Occipital lobe (tissue), 3 donors: ENCODE measurements at places on chromosomes 7 and 10. TPM values are rescaled to one million over a fixed set of nuclear protein-coding genes. Genes with fewer than 3 reads are reported as not detected.
A peak's percentile ranks its signal among the peaks of the same experiment; 100 is the strongest.

Gene KCNH2
- 8.0 TPM for total RNA-seq

DNA sequence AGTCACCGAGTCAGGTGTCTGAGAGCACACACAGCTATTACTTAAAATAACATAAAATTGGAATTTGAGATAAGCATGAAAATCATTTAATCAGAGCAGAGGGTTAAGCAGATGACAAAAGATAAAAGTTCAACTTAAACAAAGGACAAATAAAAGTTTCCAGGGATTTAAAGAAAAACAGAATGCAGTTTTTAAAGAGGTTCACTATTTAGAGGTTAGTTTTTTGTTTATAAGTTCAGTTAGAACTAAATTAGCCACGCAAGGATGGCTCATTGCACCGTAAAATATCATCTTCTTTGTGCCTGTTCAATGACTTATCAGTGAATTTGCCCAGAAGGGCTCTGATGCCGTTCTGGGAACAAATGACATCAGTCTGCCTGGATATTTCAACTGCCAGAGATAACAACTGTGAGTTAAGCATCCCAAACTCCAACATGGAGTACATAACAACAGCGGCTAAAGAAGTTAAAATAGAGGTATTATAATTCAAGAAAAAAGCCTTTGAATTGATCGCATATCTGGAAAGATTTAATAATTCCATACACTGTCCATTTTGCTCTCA is 107.8 kb downstream of the ANK3 start:
- no peak for DNase-seq

GRCh38 chr7:80463272-80463920 is 48.5 kb downstream of the GNAT3 start:
- no peak for DNase-seq

DNA sequence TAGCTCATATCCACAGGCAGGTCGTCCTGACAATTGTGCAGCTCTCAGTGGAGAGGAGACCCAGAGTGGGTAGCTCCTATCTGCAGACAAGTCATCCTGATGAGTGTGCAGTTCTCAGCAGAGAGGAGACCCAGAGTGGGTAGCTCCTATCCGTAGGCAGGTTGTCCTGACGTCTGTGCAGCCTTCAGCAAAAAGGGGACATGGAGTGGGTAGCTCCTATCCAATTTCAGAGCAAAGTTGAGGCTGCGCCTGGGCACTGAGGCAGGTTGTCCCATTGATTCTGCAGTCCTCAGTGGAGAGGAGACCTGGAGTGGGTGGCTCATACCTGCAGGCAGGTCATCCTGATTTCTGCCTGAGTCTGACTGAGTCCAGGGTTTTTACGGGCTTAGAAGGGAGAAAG is 111.8 kb downstream of the HPSE2 start:
- no peak for DNase-seq

Gene C10orf105
- total RNA-seq, result under 0.01 TPM

DNA sequence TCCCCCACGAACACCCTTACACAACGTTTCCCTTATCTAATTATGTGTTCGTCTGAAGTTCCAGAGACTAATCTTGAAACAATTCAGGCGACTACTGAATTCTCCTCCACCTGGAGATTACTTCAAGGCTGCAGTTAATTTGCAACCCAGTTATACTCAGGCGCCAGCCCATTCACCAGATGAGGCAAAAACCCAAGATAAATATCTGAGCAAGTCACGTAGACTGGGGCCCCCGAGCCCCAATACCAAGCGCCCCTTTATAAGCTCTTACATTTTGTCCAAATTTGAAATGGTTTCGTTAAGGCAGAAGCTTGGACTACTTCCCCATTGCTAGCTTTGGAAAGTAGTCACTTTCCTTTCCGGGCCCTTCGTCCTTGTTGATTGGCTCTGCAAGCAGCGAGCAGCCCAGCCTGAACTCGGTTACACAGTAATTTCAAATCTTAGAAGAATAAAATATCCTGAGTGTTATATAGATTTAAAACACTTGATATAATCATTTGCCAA is 1.2 kb downstream of the TPK1 start:
- no peak for DNase-seq

DNA sequence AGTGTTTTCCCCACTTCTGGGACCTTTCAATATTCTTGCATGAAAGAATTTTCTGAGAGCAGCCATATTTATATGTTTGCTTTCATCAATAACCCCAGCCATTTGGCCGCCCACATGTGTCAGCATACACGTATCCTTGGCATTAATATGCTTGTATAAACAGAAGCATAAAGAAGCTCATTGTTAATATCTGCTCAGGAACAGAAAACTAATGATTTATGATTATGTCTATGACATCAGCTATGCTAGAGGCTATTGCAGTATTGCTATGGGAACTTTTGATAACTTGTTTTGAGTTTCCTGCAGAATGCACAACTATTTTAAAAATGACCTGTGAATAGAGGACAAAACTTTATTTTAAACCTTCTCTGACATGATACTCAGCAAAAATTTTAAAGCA is 300.9 kb upstream of the MTPN start:
- DNase-seq, result no peak

- no peak for DNase-seq
These were observed 626.6 kb upstream of the TPK1 start for GRCh38 chr7:145462463-145462862.

GRCh38 chr10:132248455-132249225 is 59.1 kb downstream of the STK32C start:
- no peak for DNase-seq

DNA sequence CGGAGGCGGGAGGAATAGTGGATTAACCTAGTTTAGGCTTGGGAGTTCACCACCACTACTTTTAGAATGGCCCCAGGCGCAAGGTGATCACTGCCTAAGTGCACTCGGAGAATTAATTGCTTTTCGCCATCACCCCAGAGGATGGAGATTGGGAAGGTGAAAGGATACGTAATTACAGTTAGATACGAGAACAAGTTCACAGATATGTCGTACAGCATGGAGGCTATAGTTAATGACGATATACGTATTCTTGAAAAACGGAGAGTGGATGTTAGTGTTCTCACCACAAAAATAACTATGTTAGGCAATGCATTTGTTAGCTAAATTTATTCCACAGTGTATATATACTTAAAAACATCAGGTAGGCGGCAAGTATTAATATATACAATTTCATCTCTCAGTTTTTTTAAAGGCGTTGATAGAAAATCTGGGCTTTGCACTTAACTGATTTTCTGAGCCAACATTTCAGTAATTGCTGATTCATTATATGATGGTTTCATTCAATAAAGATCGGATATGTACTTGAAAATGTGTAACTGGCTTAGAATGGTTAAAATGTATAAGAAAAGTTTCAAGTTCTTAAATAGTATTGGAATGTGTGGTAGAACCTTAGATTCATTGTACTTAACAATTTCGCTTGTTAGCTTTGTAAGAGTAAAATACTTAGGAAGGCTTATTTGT is 683 bp downstream of the CDC123 start:
- DNase-seq, result no peak

Gene CNTNAP2
- 37.3 TPM for total RNA-seq

DNA sequence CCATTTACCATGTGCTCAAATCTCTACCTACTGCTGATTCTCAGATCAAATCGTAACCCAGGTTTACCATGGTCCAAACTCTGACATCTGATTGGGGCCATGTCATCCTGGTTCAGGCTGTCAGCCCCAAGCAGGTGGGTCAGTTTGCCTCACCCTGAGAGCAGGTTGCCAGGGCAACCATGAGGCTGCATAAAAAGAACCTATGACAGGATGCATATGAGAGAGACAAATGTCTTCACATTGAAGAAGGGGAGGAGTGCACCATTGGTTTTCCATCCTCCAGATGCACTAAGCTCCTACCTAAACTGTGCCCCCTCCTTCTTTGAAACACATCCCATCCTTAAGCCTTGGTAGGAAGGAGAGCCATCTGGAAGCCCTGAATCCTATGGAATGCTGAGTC is 10.2 kb downstream of the PRSS1 start:
- no peak for DNase-seq

DNA sequence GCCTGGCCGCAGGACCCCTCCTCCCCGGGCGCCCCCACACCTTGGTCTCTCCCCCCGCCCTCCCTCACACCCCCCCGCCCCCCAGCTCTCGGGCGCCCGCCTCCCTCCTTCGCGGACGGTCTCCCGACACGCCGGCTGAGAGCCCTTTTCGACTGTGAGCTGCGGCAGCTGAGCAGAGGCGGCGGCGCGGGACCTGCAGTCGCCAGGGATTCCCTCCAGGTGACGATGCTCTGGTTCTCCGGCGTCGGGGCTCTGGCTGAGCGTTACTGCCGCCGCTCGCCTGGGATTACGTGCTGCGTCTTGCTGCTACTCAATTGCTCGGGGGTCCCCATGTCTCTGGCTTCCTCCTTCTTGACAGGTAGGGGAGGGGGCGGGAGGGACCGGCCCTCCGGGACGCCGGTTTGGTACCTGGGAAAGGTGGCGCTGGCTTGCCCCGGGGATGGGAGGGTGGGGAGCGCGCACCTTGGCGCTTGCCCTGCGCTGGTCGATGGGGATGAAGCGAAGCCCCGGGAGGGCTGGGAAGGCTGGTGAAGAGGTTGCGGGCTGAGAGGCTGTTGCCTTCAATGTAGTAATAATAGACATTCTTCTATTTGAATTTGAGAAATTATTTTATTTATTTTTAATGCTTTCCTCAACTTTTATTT is at the start of gene BMPER:
TSS of gene BMPER (plus strand) at position 151 of the 644 bp plus-strand sequence. CDS start at position 226, 75 bp downstream.
- DNase-seq, result peak; percentile 36

DNA sequence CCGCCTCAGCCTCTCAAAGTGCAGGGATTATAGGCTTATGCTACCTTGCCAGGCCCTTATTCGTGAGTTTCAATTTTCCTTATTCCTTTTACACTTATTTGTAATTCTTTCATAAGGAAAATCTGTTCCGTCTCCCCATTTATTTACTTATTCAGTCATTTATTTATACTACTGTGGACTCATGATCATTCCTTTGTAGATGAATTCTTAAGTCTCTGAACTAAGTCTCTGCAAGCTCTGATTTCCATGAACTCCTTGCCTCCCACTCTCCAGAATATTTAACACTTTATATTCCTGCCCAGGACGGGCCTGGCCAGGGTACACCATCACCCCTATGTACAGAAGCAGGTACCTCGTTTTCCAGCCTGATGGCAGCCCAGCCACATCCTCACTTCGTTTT is 39.4 kb downstream of the PFKFB3 start:
- DNase-seq, result no peak

Gene AKR1C3
- total RNA-seq, result 8.0 TPM

DNA sequence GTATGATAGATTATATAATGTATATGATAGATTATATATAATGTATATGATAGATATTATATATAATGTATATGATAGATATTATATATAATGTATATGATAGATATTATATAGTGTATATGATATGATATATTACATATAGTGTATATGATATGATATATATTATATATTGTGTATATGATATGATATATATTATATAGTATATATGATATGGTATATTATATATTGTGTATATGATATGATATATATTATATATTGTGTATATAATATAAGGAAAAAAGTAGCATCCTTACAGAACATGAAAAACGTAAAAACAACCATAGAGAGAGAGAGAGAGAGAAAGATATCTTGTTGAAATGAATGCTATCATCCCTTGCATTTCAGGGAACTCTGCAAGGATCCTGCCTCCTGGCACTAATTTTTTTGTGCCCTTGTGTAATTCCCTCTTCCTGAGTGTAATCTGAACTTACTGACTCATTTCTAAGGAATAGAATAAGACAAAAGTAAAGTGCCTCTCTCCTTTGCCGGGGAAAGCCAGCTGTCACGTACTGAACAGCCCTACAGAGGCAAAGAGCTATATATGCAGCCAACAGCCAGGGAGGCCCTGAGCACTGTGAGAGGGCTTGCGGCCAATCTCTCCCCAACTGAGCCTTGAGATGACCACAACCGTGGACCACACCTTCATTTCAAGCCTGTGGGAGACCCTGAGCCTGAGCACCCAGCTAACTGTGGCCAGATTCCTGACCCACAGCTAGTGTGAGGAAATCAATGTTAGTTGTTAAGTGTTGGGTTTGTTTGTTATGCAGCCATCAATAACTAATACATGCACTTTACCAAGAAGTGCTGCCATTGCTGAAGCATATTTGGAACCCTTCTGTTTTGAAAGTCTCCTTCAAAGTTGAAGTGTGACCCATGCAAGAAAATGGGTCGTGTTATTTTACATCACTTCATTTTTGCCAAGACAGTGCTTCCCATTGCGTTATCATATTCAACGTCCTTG is 61.1 kb upstream of the EZH2 start:
- no peak for DNase-seq

- no peak for DNase-seq
These were observed 52.4 kb upstream of the LRRC17 start for GRCh38 chr7:102860351-102860811.

DNA sequence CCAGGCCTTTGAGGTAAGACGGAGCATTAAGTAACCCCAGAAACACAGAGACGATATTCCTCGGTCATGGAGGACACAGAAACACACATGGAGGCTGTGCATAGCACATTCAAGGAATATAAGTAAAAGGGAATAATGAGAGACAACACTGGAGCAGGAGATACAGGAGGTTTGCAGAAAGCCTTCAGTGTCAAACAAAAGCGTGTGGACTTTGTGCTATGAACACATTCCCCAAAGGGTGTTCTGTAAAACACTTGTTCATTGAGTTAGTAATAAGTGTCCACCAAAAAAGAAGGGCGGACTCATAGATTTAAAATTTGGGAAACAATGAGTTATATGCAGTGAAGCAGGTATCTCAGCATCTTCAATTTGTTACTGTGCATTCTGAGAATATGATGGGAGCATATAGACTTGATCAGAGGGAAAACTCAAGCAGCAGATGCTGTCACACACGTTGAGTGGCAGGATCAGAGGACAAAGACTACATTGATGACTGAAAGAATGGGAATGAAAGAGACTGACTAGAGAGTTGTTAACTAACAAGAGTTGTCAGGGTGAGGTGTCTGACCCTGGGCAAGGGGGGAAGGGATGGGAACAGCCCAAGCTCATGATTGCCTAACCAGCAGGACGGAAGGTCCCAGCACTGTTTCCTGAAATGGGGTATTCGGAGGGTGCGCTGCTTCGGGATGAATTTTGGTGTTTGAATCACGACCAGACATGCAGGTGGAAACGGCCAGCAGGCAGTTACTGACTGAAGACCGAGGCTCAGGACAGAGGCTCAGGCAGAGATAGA is 85.2 kb upstream of the VIPR2 start:
- DNase-seq, result no peak

Gene GLRX3
- 49.0 TPM for total RNA-seq

GRCh38 chr7:64359543-64359942 is 45.8 kb downstream of the ZNF736 start:
- DNase-seq, result no peak

- DNase-seq, result no peak
These were observed 242.6 kb downstream of the PHF14 start for GRCh38 chr7:11216276-11216675.

GRCh38 chr10:52486840-52487611 is 172.9 kb downstream of the DKK1 start:
- no peak for DNase-seq
